ENCODE measurements at places on chromosomes 13 and 19.

GRCh38 chr13:99012539-99012938 is 34.7 kb upstream of the DOCK9 start:
- DNase-seq, result no peak

DNA sequence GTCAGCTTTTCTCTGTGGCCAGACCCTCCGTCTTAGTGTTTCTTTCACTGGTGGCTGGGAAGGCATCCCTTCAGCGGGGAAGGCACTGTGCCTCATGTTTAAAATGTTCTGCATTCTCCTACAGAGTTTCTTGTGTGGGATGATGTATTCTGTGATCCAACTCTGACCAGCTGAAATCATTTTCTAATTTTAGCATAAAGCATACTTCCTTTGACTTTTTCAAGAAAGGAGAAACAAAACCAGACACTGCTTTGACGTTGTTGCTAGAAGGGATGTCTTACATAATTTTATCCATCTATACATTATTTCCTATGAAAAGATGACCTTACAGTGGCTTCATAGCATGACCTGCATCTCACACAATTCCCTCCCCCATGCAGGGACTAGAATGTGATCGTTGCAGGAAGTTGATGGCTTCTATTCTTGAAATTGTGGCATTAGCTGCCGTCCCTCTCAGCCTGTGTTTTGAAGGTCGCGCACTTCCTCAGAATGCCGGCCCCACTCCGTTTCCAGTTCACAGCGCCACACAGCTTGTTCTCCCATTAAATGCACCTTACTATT is 38.6 kb upstream of the TEX29 start:
- no peak for DNase-seq

DNA sequence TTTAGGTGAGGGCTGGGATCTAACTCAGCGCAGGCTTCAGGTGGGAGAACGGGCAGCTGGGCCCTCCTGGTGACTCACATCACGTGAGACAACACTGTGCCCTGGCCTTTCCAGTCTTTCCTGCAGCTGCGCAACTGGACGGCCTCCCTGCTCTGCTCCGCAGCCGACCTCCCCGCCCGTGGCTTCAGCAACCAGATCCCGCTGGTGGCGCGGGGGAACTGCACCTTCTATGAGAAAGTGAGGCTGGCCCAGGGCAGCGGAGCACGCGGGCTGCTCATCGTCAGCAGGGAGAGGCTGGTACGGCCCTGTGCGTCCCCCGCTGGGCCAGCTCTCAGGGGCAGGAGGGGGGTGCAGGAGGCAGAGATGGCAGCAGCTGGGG is 8.8 kb downstream of the SPPL2B start:
- DNase-seq, result no peak

DNA sequence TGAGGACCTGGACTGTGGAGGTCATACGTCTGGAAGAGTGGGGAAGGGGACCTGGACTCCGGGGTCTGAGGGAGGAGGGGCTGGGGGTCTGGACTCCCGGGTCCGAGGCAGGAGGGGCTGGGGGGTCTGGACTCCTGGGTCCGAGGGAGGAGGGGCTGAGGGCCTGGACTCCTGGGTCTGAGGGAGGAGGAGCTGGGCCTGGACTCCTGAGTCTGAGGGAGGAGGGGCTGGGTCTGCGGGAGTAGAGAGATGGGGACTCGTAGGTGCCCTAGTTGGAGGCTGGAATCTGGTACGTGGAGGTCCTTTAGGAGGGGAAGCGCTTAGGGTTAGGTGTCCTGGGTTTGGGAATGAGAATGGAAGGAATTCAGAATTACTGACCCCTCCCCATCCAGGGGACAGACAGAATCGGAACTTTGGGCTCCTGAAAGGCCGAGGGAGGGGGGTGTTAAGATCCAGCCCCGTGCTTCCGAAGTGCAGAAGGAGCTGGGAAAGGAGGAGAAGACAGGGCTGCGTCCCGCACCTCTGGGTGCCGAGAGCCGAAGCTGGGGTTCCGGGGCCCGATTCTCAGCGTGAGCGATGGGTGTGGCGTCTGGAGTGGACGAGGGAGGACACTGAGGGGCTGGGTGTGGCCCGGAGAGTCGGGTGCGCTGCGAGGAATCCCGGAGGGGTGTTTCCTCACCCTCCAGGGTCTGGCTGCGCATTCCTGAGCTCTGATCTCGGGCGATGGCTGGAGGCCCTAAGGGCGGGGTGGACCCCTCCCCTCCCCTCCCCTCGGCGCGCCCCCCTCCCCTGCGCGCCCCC is 608 bp downstream of the MYADM start:
- peak; percentile 64 for DNase-seq

DNA sequence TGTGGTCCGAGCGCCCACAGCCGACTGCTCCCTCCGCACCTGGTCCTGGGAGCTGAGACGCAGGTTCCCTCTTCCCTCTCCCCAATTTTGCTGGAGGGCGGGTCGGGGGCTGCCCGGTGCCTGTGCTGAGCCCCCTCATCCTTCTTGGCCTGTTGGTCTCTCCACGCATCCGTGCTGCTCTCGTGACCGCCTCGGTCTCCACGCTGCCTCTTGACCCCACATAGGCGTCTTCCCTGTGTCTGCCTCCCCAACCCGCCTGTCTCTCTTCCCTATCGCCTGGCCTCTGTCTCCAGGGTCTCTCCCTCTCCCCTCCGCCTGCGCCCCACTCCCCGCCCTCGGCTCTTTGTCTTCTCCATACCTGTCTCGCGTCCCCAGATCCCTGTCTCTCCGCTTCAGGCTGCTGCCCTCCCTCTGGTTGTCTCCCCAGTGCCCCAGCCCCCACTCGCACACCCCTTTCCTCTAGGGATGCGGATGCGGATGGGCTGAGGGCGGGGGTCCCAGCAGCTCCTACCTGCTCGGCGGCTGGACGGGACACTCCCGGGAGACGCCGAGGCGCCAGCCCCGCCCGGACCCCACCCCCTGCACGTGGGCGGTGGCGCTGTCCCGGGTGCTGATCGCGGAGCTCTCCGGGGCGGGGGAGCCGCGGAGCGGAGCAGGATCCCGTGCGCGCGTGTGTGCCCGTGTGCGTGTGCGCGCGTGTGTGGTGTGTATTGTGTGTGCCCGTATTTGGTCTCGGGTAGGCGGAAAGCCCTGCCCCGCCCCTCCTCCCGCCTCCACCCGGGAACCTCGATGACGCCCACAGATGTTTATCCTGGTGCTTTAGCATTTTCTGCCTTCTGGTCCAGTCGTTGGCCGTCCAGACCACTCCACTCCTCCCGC is at the start of gene SYT5:
Gene SYT5 (minus strand): TSS at position 684 of the 879 bp plus-strand sequence. CDS start 1,248 bp downstream, outside the sequence.
- peak; percentile 33 for DNase-seq

- peak; percentile 67 for DNase-seq
Observed at GRCh38 chr19:1076951-1077350, 10.0 kb downstream of the ARHGAP45 start.

- DNase-seq, result no peak
Observed at GRCh38 chr13:78121001-78121400, 202.4 kb upstream of the EDNRB start.

DNA sequence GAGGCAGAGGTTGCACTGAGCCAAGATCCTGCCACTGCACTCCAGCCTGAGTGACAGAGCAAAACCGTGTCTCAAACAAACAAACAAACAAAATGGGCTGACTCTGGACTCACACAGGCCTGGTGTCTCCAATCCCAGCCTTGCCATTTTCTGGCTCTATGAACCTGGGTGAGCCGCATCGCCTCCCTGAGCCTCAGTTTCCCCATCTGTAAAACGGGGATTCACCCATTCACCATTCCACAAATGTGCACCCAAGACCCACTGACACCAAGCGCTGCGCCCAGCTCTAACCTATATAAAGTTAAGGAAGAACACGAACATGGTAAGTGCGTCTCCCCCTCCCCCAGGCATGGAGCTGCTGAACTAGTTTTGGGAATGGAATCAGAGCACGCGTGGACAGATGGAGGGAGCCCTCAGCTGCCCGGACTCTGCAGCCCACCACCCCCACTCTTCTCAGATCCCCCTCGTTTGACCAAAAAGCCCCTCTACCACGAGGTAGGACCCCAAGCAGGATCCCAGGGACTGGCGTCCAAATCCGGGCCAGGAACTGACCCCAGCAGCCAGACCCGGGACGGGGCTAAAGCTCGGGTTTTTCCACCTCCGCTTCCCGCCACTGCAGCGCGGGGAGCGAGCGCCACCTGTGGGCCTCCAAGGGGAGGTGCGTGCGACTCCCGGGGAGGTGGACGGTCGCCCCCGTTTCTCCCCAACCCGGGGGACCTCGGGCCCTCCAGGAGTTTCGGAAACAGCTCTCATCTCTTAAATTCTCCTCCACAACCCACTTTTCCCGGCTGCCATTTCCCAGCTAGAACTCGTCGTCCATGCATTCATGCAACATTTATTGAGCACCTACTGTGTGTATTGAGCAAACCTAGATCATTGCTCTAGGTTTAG is 33.0 kb upstream of the ADGRE5 start:
- DNase-seq, result peak; percentile 62

- DNase-seq, result no peak
Observed at GRCh38 chr13:70090036-70090723, 17.4 kb upstream of the ATXN8OS start.

GRCh38 chr19:18385675-18386542 is at the start of gene GDF15:
Gene GDF15, plus strand, starts transcription at chr19:18386158. Its CDS starts 32 bp downstream, at chr19:18386190.
- peak; percentile 61 for DNase-seq

DNA sequence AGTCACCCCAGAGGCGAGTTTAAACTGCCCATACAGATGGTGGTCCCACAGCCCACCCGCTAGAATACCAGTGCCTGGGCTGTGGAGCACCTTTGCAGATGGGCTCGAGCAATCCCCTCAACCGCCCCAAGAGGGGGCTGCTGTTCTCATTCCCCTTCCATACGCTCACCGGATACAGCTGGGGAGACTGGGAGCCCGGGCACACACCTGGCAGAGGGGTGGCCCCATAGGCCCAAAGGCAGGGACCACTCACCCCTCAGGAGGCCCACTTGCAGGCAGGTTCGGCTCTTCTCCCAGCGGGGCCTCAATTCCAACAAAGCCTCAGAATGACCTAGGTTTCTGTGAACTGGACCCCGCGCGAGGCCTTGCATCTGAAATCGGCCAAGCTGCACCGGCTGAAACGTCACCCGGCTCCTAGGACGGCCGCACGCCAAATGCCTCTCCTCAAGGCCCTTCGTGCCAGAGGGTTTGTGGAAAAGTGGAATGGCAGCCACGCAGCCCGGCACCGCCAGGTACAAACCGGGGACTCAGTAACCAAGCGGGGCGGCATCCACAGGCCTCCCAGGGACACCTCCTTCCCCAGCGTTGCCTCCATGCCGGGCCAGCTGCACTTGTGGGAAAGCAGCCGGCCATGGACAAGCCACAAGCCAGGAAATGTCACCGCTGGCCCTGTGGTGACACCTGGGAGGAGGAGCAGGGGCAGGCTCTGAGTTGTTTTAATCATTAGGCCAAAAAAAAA is 18.7 kb downstream of the MLLT1 start:
- no peak for DNase-seq

- no peak for DNase-seq
Observed at GRCh38 chr19:5341981-5342380, 1.4 kb upstream of the PTPRS start.

DNA sequence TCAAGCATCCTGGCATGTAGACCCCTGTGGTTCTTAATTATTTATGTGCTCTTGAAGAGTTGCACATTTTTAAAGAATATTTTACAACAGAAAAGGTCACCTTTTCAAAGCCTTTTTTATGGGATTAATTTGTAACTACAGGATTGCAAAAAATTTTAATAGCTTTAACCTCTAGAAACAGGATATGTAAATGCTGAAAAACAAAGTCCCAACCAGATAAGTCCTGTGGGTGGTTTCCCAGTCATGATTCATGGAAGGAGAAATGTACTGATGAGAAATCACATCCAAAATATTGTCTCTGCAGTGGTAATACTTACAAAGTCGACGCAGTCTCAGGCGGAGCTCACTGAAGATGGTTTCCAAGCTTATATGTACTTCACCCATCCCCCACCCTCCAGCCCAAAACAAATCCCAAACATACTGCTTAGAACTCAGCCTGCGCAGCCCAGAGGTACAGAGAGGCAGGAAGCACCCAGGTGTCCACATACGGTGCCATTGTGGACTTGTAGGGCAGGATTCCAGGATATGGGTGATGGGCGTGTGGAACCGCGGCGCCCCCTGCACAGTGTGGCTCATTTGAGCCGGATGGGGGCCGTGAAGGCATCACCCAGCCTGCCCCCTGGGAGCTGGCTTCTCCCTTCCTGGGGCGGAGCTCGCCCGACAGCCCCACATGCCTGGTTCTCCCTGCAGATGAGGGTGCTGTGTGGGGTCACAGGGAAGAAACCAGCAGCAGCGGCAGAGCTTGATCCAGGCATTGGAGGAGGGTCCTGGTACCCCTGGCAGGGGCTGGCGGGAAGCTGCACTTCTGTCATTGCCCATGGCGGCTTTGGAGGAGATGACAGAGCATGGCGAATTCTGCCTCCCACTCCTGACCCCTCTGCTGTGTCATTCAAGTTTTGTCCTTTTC is 101.2 kb downstream of the ATP11A start:
- no peak for DNase-seq
